NCI-H187 (cell line): ENCODE measurements at places on chromosomes 2 and 18.

DNA sequence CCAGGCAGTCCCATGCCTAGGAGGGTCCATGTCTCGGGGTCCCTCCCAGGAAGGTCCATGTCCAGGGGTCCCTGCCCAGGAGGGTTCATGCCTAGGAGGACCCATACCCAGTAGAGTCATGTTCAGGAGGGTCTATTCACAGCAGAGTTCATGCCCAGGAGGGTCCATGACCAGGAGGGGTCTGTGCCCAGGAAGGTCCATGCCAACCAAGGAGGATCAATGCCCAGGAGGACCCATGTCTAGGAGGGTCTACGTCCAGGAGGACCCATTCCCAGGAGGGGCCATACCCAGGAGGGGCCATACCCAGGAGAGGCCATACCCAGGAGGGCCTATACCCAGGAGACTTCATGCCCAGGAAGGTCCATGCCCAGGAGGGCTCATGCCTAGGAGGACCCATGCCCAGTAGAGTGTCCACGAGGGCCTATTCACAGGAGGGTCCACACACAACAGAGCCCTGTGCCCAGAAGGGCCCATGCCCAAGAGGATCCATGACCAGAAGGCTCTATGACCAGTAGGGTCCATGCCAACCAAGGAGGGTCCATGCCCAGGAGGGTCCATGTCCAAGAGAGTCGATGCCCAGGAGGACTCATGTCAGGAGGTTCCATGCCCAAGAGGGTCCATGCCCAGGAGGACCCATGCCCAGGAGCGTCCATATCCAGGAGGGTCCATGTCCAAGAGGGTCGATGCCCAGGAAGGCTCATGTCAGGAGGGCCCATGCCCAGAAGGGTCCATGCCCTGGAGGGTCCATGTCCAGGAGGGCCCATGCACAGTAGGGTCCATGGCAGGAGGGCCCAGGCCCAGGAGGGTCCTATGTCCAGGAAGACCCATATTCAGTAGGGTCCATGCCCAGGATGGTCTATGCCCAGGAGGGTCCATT, 10.1 kb downstream of the GPR35 start:
- no peak for DNase-seq

- DNase-seq = no peak
Measured at GRCh38 chr2:118177884-118178283, 89.6 kb downstream of the INSIG2 start.

GRCh38 chr2:37507051-37507410, 162.6 kb downstream of the QPCT start:
- DNase-seq = no peak

DNA sequence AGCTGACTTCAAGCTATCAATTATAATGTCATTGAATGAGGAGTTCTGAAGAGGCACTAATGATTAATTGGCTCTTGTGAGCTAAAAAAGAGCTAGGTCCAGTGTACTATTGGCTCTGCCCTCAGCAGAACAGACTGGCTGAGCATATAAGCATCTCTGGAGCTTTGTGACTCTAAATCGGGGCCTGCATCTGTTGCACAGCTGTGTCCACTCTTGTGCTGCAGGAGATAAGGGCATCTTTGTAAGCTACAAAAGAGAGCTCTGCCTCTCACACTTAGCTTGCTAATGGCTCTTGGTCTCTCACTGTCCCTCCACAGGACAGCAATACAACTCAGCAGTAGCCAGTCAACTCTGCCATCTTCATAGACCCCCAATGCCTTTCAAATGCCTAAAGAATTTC, 61.5 kb upstream of the L3MBTL4 start:
- no peak for DNase-seq

GRCh38 chr18:45678441-45678840, 45.5 kb upstream of the SLC14A1 start:
- DNase-seq = no peak

- no peak for DNase-seq
Measured at GRCh38 chr2:106812383-106812782, 73.6 kb downstream of the ST6GAL2 start.

DNA sequence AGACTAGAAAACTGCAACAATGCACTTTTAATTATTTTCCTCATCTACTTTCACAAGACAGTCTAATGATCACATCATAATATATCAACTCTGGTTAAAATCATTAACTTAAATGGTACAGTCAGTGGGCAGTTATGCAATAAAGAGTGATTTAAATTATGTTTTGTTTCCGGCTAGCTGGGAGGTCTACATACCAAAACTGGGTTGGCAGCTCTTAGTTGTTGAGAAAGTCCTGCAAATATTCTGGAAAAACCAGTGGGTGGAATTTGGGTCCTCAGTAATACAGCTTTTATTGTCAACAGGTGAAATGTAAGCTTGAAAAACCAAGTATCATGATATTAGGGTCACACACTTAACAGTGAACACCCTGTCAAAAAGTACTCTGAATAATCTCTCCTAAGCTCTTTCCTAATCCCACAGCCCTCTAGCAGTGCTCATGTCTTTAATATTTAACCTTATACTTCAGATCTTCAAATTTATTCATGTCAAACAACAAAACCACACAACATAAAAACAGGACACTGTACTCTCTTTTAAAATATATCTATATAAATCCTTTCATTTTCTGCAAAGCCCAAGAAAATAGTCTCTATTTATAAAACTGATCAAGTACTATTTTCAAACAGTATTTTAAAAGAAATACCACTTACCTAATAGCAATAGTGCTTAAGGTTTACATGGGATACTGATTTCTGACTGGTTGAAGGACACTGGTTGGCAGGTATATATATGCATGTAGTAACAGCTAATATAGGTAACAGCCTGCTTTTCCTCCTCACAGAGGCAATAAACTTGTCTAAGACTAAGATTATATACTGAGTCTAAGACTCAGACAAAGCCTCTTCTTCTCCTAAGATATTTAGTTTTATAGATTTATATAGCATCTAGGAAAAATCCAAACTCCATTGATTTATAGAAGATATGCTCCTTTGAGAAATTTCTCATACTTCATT, 103.8 kb downstream of the GAREM1 start:
- DNase-seq = no peak

- no peak for DNase-seq
Measured at GRCh38 chr18:6784046-6784445, 54.5 kb downstream of the ARHGAP28 start.

DNA sequence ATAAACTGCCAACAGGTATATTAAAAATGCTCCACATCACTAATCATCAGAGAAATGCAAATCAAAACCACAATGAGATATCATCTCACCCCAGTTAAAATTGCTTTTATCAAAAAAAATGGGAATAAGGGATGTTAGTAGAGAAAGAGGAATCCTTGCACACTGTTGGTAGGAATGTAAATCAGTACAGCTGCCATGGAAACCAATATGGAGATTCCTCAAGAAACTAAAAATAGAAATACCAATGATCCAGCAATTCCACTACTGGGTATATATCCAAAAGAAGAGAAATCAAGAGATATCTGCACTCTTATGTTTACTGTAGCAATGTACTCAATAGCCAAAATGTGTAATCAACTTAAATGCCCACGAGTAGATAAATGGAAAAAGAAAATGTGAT, 40.6 kb downstream of the ZRANB3 start:
- DNase-seq = no peak

DNA sequence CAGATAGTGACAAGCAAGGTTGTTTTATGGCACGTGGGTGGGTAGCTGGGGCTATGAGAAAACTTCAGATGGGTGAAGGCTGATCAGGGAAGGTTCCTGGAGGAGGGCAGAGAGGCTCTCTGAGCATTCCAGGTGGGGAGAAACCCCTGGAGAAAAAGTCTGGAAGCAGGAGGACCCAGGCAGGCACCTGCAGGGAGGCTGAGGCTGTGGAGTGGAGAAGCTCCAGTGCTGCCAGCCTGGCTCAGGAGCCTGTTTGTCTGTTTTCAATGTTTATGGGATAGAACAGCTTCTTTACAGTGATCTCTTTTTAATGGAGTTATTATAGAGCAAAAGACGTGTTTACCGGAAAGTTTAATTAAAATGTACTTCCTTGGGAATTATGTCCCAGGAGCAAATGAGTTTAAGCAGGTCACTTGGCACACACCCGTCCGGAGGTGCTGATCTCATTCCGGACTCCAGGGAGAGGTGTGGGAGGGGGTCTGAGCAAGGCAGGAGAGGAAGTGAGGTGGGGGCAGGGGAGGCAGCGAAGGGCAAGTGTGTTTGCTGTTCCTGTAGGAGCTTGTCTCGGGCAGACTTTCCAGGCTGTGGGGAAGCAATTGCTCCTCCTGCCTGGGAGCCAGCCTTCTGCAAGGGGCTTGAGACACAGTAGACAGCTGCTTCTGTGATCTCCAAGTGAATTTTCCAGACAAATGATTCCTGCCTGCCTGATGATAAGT, 239.5 kb downstream of the MYCN start:
- no peak for DNase-seq

- DNase-seq = no peak
Measured at GRCh38 chr2:47297767-47298425, 105.1 kb upstream of the MSH2 start.

- no peak for DNase-seq
Measured at GRCh38 chr18:48946329-48946835, 4.4 kb downstream of the SMAD7 start.
